CD4-positive, CD25-positive, alpha-beta regulatory T cell (primary cell): ENCODE measurements at places on chromosomes 12 and 14. TPM values are rescaled to one million over a fixed set of nuclear protein-coding genes. Genes with fewer than 3 reads are reported as not detected.

GRCh38 chr12:28457785-28458184 is 267.5 kb downstream of the CCDC91 start:
- DNase-seq, result no peak
- H3K27me3 ChIP-seq, result no peaks in the 10 kb centered on the region
- no peak overlapping the region for H3K4me3 ChIP-seq
- no peaks in the 10 kb centered on the region for H3K4me1 ChIP-seq
- H3K36me3 ChIP-seq, result peaks cover 28% of the 10 kb centered on the region
- no peak overlapping the region for H3K27ac ChIP-seq

Gene SCNN1A
- total RNA-seq, result 0.86 TPM

DNA sequence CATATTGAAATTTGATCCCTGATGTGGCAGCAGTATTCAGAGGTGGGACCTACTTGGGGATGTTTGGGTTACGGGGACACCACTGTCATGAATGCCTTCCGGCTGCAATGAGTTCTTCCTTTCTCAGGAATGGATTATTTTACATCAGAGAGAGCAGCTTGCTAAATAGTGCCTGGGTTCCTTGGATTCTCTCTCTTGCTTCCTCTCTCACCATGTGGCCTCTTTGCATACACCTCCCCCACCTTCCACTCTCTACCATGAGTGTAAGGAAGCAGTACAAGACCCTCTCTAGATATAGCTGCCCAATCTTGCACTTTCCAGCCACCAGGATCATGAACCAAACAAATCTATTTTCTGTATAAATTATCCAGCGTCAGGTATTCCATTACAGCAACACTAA is 15.4 kb upstream of the SCAF11 start:
- no peaks in the 10 kb centered on the region for H3K27me3 ChIP-seq
- H3K36me3 ChIP-seq, result no peaks in the 10 kb centered on the region
- no peak overlapping the region for H3K27ac ChIP-seq

DNA sequence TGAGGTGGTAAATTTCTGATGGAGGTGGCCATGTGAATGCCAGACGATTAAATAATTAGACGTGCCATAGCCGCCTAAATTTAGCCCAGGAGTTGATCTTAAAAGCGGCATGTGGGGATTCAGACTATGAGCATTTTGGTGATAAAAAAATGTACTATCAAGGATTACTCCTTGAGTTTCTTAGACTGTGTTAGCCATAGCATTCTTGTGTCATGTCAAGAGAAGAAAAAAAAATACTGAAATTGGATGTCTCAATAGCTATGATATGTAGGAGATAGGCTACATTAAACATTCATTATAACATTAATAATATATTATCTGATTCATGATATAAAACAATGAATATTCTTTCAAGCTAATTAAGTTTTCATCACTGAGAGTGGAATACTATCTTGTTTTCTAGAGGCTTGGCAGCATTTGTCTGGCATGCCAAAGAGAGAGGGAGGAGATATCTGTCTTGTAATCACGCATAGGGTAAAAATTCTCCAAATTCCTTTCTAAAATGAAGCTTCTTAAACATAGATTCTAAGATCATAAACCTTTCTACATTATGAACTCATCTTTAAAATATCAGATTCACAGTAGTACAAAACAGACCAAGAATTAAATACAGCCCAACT is 727.0 kb downstream of the C12orf50 start:
- no peak overlapping the region for H3K27ac ChIP-seq
- no peaks in the 10 kb centered on the region for H3K27me3 ChIP-seq
- H3K4me3 ChIP-seq, result no peak overlapping the region
- no peak for DNase-seq

GRCh38 chr12:115185506-115185905 is 501.5 kb upstream of the TBX3 start:
- no peak for DNase-seq
- H3K27me3 ChIP-seq, result no peaks in the 10 kb centered on the region
- H3K36me3 ChIP-seq, result no peaks in the 10 kb centered on the region
- H3K27ac ChIP-seq, result no peak overlapping the region
- no peaks in the 10 kb centered on the region for H3K4me1 ChIP-seq
- H3K4me3 ChIP-seq, result no peak overlapping the region

Gene NUP107
- total RNA-seq, result 37.0 TPM

Gene GUCY2C
- total RNA-seq, result not detected

Gene CYP46A1
- total RNA-seq, result not detected

DNA sequence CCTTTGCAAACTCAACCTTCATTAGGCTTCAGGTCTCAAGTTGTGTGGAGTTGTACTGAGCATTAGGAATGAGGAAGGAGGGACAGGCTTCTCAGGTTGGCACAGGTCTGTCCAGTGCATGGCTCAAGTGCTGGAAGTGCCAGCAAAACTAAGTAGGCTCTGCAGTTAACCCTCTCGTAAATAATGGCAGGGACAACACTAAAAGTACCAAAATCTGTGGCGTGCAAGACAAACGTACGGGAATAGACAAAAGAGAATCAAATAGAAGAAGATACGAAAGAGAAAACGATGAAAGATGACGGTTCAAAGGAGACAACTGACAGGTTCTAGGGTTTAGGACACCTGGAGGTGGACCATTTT is 612 bp downstream of the TRAPPC6B start:
- no peak for DNase-seq
- peaks cover 5% of the 10 kb centered on the region for H3K36me3 ChIP-seq
- H3K27ac ChIP-seq, result peak overlapping the region; percentile 91
- peaks cover 35% of the 10 kb centered on the region for H3K4me1 ChIP-seq
- H3K4me3 ChIP-seq, result peak overlapping the region; percentile 98

GRCh38 chr14:43411841-43412240 is 1095.2 kb downstream of the FSCB start:
- no peaks in the 10 kb centered on the region for H3K4me1 ChIP-seq
- H3K36me3 ChIP-seq, result no peaks in the 10 kb centered on the region
- no peak overlapping the region for H3K27ac ChIP-seq
- H3K4me3 ChIP-seq, result no peak overlapping the region
- no peaks in the 10 kb centered on the region for H3K27me3 ChIP-seq

- H3K4me1 ChIP-seq, result no peaks in the 10 kb centered on the region
- H3K36me3 ChIP-seq, result no peaks in the 10 kb centered on the region
- DNase-seq, result no peak
- H3K27ac ChIP-seq, result no peak overlapping the region
- no peak overlapping the region for H3K4me3 ChIP-seq
- H3K27me3 ChIP-seq, result no peaks in the 10 kb centered on the region
Observed at GRCh38 chr12:105507311-105508038, 177.0 kb downstream of the C12orf75 start.
